ENCODE measurements at places on chromosomes 3 and 15.

- DNase-seq, result no peak
Observed at GRCh38 chr3:98734306-98734705, 28.8 kb upstream of the ST3GAL6 start.

- DNase-seq, result no peak
Observed at GRCh38 chr3:187986514-187986934, 167.4 kb upstream of the LPP start.

GRCh38 chr15:25541228-25541627 is 102.4 kb upstream of the UBE3A start:
- DNase-seq, result no peak

GRCh38 chr3:121552379-121552778 is 6.6 kb upstream of the POLQ start:
- no peak for DNase-seq

GRCh38 chr3:125428216-125428830 is 53.2 kb upstream of the ZNF148 start:
- DNase-seq, result no peak

GRCh38 chr3:117282566-117282965 is 573.0 kb downstream of the TUSC7 start:
- no peak for DNase-seq

DNA sequence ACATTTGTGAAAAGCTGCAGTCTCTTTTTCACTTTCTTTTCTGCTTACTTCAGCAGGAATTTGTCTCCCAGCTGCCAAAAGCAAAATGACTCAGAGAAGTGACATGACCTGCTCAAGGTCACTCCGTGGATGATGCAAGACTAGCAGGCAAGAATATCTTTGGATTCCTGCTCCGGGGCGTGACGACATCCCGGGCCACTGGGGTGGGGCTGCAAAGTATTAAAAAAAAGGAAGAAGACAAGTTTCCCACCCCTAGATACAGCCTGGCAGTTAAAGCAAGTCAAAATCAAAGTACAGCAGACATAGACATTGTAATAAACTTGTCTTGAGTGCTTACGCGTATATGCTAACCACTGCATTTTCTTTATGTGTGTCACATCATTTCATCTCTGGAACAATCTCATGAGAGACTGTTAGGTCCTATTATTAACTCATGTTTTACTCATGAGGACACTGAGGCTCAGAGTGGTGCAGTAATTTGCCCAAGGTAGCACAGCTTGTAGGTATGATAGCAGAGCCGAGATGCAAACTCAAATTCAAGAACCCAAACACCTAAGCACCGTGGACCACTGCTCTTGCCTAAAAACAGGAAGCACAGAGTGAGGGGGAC is 485.2 kb upstream of the PROK2 start:
- DNase-seq, result peak; percentile 90

- DNase-seq, result no peak
Observed at GRCh38 chr3:172341482-172342059, 106.7 kb downstream of the GHSR start.

Data from ureter (tissue), 1 donor.